Aorta (tissue), 5 donors: ENCODE measurements at places on chromosomes 6 and 20. TPM values are rescaled to one million over a fixed set of nuclear protein-coding genes. Genes with fewer than 3 reads are reported as not detected.

Gene GHRH
- not detected for total RNA-seq

DNA sequence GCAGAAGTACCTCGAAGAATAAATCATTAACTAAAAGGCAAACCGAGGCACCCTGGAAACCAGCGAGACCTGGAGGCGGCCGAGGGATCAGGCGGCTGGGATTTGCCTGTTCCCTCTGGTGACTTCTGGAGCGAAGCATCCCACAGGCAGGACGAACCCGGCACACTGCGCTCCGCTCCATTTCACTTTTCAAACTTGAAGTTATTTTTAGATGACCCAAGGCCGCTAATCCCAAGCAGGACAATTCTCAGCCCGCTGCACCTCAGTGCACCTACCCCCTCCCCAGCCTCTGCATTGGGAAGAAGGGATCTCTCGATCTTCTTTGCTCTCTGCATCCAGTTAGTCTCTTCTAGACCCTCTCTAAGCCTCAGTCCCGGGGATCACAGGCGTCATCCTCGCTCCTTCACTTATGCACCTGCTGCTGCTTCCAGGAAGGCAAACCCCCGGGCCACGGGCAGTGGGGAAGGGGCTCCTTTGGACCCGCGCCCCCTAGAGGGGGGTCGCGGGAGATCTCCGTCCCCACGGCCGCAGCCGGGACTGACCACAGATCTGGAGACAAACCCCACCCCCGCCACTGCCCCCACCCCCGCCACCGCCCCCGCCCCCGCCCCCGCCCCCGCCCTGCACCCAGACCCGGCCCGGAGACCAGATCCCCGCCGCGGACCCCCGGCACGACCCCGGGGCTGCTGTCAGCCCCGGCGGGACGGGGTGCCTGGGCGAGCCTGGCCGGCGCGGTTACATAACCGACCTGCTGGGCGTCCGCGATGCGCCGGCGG is 636 bp downstream of the RCAN2 start:
- peak; percentile 77 for DNase-seq

Gene CENPW
- total RNA-seq, result 7.4 TPM

Gene CASS4
- total RNA-seq, result 2.4 TPM

DNA sequence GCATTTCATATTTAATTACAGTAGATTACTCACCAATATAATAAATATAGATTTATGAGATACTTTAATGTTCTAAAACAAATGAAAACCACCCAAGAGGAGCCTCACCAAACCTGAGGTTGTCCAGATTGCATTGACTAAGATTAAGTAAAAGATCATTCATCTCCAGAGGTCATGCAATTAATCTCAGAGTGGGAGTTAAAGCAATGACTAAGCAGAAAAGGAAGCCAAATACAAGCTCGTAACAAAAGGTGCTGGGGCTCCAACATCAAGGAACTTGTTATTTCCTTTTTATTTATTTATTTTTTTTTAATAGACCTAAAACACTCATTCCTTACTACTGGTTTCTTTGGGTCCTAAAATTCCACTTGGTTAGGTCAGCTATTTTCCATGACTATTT is 57.7 kb downstream of the RSPO3 start:
- DNase-seq, result no peak

- DNase-seq, result no peak
These were observed 27.0 kb upstream of the TBC1D7 start for GRCh38 chr6:13355043-13355945.

GRCh38 chr6:113707194-113707593 is 150.0 kb upstream of the MARCKS start:
- no peak for DNase-seq

Gene TREML1
- total RNA-seq, result 1.2 TPM

DNA sequence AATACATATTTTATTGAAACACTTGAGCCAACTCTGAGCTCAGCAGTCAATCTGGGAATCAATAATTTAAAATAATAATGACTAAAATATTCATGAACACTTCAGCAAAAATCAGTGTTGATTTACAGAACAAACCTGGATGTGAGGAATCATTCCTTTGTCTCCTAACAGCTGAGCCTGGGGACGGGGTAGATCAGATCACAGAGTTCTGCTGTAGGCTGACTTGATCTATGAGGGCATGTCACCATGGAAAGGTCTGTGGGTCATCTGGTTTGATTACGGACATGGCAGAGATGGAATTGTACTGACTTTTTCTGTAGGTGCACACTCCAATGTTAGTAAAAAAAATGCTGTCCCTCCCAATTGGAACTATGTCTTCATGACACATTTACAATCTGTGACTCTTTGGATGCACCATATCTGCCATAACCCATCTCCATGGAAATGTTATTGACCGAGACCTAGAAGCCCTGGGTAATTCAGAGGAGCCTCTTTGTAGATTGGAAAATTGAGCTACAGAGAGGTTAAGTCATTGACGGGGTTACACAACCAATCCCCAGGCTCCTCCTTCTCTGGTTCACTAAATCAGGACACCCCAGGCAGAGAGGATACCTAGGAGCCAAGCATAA is 114.1 kb downstream of the DOK5 start:
- DNase-seq, result no peak

Gene ZBTB46
- 17.4 TPM for total RNA-seq

Gene MYLK4
- total RNA-seq, result 1.4 TPM

GRCh38 chr6:43383021-43383667 is 13.7 kb upstream of the ZNF318 start:
- DNase-seq, result no peak

GRCh38 chr6:33191383-33192104 is 723 bp downstream of the COL11A2 start:
- DNase-seq, result no peak

- DNase-seq, result no peak
These were observed 81.5 kb upstream of the BCLAF1 start for GRCh38 chr6:136370988-136371728.

DNA sequence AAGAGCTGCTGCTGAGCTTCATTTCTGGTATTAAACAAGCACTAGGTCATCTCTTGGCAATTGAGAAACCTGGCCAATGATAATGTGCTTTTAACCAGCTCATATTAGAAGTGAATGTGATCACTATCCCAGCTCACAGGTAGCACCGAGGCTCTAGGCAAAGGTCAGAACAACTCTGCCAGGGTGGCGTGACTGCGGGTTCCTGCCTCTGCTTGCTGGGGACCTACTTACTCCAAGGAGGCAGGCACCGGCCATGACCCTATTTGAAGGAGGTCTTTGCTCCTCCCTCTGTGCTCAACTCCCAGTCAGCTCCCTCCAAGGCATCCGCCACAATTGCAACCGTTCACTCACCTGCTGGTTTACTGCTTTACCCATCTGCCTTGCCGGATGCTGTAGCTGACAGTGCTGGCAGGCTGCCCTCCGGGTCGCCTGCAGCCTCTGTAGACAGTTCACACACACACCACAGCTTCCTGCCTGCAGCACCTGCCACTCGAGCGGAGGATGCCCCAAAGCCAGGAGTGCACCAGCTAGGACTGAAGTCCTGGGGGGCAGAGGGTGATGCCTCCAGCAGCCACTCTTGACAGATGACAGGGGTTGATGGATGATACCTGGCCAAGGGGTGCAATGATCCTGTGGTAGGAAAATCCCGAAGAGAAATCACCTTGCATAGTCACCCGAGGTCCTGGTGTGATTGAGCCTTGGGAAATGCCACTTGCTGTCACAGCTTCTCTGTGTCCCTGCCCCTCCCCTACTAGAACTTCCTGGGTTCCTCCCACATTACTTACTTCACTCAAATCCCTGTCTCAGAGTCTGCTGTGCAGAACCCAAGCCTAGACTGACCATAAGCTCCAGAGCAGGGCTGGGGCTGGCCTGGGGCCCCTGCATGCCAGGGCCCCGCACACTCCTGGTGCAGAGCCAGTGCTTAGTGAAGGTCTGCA is 8.8 kb upstream of the VSX1 start:
- DNase-seq, result no peak

DNA sequence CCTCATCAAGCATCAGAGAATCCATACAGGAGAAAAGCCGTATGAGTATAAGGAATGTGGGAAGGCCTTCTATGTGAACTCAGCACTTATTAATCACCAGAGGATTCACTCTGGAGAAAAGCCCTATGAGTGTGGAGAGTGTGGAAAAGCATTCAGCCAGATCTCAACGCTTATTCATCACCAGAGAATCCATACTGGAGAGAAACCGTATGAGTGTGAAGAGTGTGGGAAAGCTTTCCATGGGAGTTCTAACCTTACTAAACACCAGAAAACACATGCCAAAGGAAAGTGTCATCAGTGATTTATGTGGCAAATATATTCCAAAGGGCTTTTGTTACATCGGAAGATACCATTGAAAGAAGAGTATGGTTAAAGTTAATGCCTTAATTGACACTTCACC is 25.4 kb downstream of the ZKSCAN8 start:
- DNase-seq, result no peak

DNA sequence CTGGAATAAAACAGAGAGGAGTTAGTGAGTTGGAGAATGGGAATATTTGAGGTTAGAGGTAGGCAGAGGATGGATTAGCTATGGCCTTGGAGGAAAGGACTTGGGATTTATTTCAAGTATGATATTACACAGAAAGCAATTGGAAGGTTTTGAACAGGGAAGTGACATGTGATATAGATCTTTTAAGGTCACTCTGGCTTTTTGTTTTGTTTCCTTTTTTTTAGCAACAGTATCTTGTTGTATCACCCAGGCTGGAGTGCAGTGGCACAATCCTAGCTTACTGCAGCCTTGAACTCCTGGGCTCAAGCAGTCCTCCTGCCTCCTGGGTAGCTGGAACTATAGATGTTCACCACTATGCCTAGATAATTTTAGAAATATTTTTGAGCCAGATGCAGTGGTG is 190.3 kb downstream of the UTRN start:
- no peak for DNase-seq

DNA sequence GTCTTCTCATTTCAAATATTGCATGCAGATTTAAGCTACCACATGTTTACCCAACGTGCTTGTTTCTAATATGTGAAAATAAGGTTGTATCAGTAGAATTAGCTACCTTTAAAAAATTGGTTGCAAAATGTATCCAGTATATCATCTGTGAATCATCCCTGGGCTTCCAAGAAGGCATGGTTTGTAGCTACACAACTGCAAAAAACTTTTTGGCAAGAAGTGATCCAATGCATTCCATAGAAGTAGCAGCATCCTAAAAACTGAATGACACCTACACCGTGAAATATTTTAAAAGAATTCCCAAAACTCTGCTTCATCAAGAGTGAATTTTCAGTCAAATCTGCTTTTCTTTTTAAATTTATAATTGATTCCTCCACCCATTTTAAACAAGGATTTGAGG is 89.1 kb downstream of the AIG1 start:
- DNase-seq, result no peak

- no peak for DNase-seq
These were observed 12.0 kb downstream of the FOXP4 start for GRCh38 chr6:41558033-41558807.

Gene OR2J3
- not detected for total RNA-seq

- DNase-seq, result peak; percentile 93
These were observed at the start of gene PHF3 for GRCh38 chr6:63635588-63636517. TSS of gene PHF3 (plus strand) at chr6:63635802. CDS start at chr6:63646552, 10,750 bp downstream.

GRCh38 chr6:98833307-98834059 is 891 bp upstream of the POU3F2 start:
- peak; percentile 78 for DNase-seq

GRCh38 chr20:24491041-24491756 is 21.8 kb downstream of the SYNDIG1 start:
- DNase-seq, result peak; percentile 55

Gene PDE7B
- 6.9 TPM for total RNA-seq

- no peak for DNase-seq
These were observed 36.1 kb downstream of the NINL start for GRCh38 chr20:25549172-25549773.

DNA sequence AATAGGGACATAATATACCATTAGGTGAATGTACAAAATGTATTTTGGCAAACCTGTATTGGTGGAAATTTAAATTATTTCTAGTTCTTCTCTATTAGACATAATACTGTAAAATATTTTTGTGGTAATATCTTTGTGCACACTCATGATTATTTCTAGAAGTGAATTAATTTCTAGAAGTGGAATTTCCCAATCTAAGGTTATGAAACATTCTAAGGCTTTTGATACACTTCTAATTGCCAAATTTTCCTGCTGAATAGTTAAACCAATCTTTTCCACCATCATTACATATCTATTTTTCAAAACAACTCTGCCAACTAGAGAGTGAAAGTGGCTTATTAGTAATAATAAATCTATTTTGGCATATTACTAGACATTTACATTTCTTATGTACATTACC is 1.8 kb upstream of the CCND3 start:
- DNase-seq, result no peak

DNA sequence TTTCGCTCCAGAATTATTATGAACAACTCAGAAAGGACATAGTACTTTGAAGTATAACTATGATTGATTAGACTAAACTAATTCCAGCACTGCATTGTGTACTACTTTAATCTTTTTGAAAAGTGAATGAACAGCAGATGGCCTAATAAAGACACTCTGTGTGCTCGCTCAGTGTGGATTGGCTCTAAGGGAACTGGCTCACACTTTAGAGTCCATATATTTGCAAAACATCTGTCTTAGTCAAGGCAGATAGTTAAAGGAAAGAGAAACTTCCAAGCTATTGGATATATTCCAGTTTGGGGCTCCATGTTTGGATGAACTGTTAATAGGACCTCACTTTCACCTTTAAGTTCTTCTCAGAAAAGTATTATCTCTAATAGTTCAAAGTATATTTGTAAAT is 218.9 kb downstream of the EYA4 start:
- no peak for DNase-seq

DNA sequence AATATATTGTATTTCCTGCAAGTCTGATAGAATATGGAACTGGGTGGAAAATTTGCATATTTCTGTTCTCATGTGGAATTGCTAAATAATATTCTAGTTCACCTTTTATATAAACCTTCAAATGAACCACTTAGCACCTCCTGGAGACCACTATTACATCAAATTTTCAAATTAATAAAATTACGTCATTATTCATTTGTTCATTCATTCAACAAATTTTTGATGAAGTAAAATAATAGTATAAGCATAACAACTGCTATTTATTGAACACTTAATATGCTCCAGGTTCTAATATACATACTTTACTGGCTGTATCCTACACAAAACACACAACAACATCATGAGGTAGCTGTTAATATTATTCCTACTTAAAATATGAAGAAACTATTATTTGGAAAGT is 215.1 kb downstream of the KCNQ5 start:
- DNase-seq, result no peak

Gene SMIM8
- total RNA-seq, result 13.8 TPM

- DNase-seq, result peak; percentile 86
These were observed 4.5 kb upstream of the SYS1 start for GRCh38 chr20:45358282-45359068.

Gene MDFI
- 9.3 TPM for total RNA-seq

DNA sequence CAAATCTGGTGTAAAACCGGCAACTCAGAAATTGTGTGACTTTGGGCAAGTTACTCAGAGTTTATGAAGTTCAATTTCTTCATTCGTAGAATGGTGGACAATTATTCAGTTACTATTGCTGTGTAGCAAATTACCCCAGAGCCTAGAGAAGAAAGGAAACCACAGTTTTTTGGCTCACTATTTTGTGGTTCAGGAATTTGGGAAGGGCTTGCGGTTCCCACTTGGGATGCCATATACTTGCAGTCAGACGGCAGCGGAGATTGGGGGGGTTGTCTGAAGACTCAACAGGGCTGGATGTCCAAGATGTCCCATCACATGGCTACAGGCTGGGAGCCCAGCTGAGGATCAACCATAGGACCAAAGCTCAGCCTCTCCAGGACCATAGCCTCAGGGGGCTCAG is 108.1 kb downstream of the PCSK2 start:
- no peak for DNase-seq
